ENCODE measurements at places on chromosomes 2 and 18. TPM values are rescaled to one million over a fixed set of nuclear protein-coding genes. Genes with fewer than 3 reads are reported as not detected.

- no peak overlapping the region for H3K4me3 ChIP-seq
- no peaks in the 10 kb centered on the region for H3K4me1 ChIP-seq
- no peak for DNase-seq
- no peaks in the 10 kb centered on the region for H3K27me3 ChIP-seq
- H3K36me3 ChIP-seq = no peaks in the 10 kb centered on the region
- no peak overlapping the region for H3K27ac ChIP-seq
Observed at GRCh38 chr2:8319219-8319618, 362.6 kb upstream of the ID2 start.

DNA sequence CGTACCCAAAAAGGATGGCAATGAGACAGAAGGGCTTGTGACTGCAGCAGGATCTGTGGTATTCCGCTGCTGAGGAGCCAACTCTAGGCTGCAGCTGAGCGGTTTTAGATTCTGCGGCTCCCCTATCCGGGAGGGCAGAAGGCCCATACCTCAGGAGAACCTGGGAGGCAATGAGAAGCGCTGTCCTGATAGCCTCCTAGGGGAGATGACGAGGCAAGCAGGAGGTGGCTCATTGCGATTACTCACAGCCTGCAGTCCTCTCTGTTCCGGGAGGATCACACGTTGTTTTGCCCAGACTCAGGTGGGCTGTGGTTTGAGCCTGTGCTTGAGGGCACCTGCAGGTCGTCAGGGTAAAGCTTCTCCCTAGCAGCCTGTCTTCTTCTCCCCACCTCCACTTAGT is 65.1 kb downstream of the COA5 start:
- DNase-seq = no peak
- H3K4me1 ChIP-seq = no peaks in the 10 kb centered on the region
- H3K4me3 ChIP-seq = no peak overlapping the region
- no peak overlapping the region for H3K27ac ChIP-seq

- no peak overlapping the region for H3K4me3 ChIP-seq
- no peak overlapping the region for H3K27ac ChIP-seq
- no peaks in the 10 kb centered on the region for H3K27me3 ChIP-seq
- no peak for DNase-seq
Observed at GRCh38 chr2:29990129-29990528, 68.7 kb upstream of the ALK start.

- no peak overlapping the region for H3K27ac ChIP-seq
- no peak for DNase-seq
- no peaks in the 10 kb centered on the region for H3K4me1 ChIP-seq
- no peaks in the 10 kb centered on the region for H3K27me3 ChIP-seq
Observed at GRCh38 chr18:13649397-13650390, 76.7 kb downstream of the FAM210A start.

DNA sequence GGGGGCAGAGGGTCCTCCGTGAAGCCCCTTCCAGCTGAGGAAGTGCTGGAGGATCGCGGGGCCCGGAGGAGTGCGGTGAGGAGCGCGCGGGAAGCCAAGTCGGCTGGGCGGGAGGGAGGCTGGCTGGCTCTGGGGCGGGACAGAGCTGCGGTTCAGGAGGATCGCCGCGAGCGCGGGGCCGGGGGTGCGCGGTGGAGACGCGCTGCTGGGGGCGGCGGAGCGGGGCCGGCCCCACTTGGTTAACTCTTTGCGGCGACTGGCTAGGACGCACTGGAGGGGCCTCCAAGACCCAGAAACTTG is 464 bp downstream of the CYBRD1 start:
- peaks cover 26% of the 10 kb centered on the region for H3K4me1 ChIP-seq
- peak overlapping the region; percentile 94 for H3K4me3 ChIP-seq
- DNase-seq = peak; percentile 73

Gene DBI
- 49.5 TPM for total RNA-seq

Data from sigmoid colon (tissue), 7 donors.